ENCODE measurements at places on chromosomes 5 and 9.
A peak's percentile ranks its signal among the peaks of the same experiment; 100 is the strongest.

GRCh38 chr9:134413890-134414623, 87.8 kb downstream of the RXRA start:
- DNase-seq = no peak

DNA sequence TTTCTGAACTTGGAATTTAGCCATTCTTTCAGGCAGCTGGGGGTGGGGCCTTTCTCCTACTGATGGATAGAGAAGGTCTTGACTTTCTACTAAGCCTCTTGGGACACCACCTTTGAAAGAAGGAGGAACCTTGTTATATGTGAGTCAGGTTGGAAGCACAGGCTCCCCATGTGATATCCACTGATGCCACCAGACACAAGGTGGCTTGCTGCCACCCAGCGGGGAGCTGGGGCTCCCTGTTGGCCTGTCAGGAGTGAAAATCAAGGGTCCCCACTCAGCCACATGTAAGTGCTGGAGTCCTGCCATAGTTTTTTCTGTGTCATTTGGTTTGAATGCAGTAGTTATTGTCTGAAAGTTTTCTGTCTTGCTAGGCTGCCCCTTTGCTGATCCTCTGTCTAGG, 252.4 kb upstream of the NFIL3 start:
- no peak for DNase-seq

- no peak for DNase-seq
Measured at GRCh38 chr9:7984692-7985091, 185.1 kb upstream of the DMAC1 start.

- DNase-seq = peak; percentile 15
Measured at GRCh38 chr9:27033815-27034403, 28.4 kb upstream of the LRRC19 start.

DNA sequence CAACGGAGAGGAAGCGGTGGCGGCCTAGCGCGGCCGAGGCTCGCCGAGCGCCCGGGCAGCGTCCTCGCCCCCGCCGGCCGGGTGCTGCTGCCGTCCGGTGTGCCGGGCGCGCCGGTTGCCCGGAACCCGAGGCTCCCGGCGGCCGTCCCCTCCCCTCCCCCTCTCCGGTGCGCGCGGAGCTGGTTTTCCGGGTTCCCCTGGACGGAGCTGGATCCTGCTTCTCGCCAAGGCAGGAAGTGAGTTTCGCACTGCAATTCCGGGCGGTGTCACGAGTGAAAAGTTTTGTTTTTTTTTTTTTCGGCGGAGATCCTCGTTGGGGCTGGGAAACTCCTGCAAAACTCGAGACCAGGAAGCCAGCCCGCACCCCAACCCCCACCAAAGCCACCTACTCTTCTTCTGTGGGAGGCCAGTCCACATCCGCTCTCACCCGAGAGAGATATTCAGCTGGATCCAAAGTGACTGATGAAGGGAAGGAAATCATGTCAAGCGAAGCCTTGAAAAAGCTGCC, at the start of gene ERBIN:
TSS of gene ERBIN (plus strand) at position 300 of the 508 bp plus-strand sequence. CDS start 66,144 bp downstream, outside the sequence.
- DNase-seq = peak; percentile 67

DNA sequence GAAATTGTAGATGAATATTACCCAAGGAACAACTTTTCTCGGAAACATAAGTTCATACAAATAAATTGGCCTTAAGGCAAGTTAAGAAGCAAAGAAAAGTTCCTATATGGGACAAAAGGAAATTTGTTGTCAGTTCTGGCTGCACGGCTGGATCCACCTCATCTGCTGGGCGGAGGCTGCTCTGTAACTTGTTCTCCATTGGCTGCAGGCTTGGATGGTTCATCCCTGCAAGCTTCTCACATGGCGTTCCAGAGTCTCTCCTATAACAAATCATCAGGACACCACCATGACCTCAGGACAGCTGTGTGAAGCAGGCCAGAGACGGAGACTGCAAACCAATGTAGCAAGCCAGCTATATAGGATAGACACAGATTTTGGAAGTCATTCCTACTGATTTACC, 81.4 kb upstream of the DAB2 start:
- DNase-seq = no peak

Measured in T-helper 1 cell (primary cell).